GM12878 (cell line): ENCODE measurements at places on chromosomes 7 and 10. TPM values are rescaled to one million over a fixed set of nuclear protein-coding genes. Genes with fewer than 3 reads are reported as not detected.
A peak's percentile ranks its signal among the peaks of the same experiment; 100 is the strongest.

Gene PCDH15
- total RNA-seq, result 0.05 TPM in 1 of 2 replicates, not detected in the other

- DNase-seq, result no peak
These were observed 16.1 kb upstream of the HIBADH start for GRCh38 chr7:27678617-27679260.

DNA sequence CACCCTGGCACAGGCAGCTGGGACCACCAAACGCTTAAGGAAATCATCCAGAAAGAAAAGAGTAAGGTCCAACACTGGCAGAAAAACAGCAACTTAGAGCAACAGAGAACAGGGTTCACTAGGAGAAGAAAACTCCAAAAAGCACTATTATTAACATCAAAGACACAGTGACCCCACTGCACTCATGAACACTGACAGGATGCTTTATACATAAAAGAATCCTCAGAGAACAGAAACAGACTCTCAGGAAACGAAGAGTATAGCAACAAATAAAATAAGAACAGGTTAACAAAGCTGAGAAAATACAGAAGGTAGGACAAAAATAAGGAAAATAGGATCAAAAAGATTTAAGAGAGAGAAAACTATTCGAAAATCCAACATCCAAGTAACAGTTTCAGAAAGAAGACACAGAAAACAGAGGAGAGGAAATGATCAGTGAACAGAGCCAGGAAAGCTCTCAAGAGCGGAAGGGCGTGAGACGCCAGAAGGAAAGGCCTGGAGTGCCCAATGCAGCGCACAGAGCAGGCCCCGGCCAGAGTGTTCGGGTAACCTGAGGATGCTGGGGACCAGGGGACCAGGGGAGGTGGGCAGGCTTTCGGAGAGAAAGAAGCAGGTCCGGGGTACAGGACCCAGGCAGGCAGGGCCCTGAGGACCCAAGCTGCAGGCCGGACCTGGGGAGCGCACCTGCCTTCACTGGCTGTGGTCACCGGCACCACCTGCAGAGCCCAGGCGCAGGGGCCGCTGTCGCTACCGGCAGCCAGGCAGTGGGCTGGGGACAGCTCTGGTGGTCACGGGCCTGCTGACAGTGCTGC, 258.2 kb downstream of the MAD1L1 start:
- no peak for DNase-seq

DNA sequence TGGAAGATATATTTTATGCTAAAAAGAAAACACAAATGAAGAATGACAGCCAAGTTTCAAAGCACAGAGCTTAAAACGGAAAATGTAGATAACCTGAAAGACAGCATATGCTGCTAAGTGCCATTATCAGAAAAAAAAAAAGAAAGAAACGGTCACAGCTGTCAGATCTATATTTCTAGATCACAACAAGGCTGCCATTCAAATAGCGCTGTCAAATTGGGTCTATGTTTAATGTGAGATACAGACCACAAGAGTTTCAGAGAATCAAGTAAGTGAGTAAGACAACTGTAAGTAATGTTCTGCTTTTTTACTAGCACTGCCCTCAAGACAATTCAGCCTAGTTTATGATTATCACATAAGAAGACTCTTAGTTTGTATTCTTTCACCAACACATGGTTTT, 66.1 kb upstream of the RNF148 start:
- DNase-seq, result no peak

DNA sequence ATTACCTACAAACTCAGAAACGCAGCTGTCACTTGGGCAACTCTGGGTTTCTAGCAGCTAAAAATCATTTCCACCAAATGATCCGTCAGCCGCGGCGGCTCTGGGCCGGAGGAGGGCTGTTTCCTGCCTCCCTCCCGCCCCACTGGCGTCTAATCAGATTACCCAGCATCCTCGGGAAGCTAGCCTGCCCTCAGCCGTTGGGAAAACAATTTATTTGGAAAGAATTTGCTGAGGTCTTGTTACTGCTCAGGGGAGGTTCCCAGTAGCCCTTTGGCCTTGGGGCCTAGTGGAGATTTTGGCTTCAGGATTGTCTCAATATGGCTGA, 65.0 kb upstream of the ADGRA1 start:
- no peak for DNase-seq

Gene MMD2
- not detected in 2 replicates for total RNA-seq

Gene ACTL6B
- total RNA-seq, result not detected in 2 replicates

DNA sequence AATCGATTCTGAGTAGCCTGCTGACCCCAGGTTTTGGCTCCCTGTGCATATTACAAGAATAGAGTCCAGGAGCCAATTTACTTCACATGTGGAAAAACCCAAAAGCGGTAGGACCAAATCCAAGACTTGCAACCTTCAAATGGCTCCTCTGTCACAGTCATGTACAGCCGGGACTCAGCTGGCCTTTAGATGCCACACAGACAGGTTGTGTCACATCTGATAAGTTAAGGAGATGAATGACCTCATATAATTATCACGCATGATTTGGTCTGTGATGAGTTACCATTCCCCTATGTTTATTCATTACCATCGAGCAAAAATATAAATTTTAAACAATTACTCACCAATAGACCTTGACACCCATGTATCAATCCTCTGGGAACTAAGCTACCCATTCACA, 14.2 kb downstream of the CACNA2D1 start:
- DNase-seq, result no peak

Gene OR6V1
- total RNA-seq, result not detected in 2 replicates

- DNase-seq, result no peak
These were observed 264.3 kb downstream of the CACNA2D1 start for GRCh38 chr7:82179311-82179710.

Gene GIMAP8
- 5.7 and 6.2 TPM in 2 replicates for total RNA-seq

DNA sequence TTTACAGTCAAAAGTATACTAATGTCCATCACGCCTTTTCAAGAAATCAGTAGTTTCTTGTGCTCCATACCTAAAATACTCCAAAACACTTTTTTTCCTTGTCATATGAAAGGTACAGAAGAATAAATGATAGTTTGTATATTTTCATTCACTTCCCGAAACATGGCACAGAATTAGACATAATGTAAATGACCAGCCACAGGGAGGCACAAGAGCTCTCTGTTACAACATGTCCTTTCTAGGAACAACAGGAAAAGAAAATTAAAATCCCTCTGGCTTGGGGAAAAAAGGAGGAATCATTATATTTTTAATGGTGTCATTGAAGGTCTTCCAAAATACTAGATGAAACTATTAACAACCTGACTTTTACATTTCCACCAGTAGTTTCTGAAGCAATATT, 331.2 kb downstream of the ACTR3B start:
- no peak for DNase-seq

Gene CHST12
- total RNA-seq, result 6.9 and 8.4 TPM in 2 replicates

Gene TMEM26
- not detected in 2 replicates for total RNA-seq

GRCh38 chr7:150992833-150993302, 2.1 kb downstream of the NOS3 start:
- no peak for DNase-seq

DNA sequence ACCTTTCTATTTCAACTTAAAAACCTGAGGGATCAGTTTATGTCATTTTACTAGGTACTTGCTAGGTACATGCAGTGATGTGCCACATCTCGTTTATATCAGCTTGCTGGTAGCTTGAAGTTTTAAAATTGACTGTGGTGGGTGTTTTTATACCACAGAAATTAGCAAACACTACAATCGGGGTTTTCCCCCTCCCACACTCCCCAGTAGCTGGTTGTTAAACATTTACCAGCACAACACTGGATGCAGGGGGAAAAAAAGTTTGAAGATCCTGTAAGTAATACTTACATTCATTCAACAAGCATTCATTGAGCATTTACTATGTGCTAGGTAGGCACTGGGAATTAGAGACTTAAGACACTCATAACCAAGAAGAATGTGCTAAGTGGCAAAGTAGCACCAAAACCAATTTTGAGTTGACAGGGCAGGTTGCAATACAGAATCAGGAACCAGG, 32.6 kb downstream of the USP6NL start:
- peak; percentile 73 for DNase-seq

DNA sequence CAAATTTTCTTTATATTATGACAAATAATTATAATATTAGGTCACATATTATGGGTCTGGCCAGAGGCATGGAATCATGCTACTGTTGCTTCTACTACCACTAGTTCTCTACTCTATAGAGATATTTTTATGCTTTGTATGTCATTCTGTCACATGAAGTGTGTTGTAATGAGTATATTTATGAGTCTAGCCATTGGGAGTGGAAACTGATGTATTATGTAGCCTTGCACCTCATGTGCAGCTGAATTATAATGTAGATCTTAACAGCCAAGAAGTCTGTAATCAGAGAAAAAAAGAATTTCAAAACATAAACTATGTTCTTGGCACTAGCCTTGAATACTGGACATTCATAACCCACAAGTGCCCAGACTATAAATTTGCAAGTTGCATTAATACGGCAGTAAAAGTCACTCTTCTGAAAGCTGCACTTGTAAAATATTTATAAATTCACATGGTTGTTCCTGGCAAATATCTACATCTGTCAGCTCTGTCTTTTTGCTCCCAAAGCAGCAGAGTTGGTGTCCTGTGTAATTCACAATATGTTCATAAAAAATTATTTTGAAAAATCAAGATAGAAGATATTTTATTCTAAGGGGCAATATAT, 48.6 kb upstream of the SKAP2 start:
- DNase-seq, result no peak

Gene STEAP2
- 1.5 and 2.1 TPM in 2 replicates for total RNA-seq

DNA sequence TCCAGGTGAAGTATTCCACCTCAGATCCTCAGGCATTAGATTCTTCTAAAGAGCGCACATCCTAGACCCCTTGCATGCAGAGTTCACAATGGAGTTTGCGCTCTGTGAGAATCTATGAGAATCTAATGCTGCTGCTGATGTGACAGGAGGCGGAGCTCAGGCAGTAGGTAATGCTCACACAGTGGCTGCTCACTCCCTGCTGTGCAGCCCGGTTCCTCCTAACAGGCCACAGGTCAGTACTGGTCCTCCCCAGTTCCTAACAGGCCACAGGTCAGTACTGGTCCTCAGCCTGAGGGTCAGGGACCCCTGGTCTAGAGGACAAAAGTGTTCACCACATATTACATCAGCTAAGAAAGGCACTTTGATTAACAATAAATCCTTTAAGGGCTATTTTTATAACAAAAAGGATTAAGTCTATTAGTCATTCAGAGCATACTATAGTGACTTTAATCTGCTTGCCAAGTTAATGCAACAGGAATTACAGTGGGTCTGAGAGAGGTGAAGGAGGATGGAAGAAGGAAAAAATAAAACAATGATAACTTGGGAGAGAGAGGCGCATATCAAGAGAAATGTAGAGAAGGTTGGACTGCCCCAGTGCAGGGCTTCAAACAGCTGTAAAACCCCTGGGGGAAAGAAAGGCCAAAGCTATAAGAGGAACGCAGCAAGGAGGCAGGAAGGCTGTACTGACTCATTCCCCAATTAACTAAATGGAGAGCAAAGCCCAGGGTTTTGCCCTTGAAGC, 49.2 kb downstream of the CUL2 start:
- no peak for DNase-seq

GRCh38 chr7:103765901-103766300, 223.6 kb downstream of the RELN start:
- no peak for DNase-seq

DNA sequence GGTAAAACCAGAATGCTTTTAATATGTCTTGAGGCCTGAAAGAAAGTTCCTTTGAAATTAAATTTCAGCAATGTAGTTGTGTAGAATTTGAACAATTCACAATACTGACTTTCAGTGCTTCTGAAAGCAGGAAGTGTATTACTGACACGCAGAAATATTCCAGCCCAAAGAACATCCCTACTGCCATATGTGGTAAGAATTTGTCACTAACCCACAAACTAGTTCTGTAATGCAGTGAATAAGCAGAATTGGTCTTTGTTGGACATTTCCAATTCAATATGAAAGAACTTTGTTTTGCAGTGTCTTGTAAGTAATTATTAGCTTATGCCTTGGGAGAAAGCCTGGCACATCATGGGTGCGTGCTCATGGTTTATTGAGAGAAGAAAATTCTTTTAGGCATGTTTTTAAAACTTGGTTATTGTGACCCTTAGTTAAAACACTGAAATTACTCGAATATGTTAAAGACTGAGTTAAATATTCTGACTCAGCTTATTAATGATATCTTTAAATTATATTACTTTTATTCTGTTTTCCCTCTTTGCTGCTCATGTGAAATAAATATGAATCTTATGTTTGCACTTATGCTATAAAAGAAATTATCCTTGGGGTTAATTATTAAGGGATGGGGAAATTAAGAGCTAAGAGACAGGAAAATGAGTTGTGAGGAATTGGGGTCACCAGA, 33.4 kb downstream of the PTPN12 start:
- no peak for DNase-seq

GRCh38 chr10:113517165-113517900, 35.5 kb upstream of the HABP2 start:
- DNase-seq, result no peak

GRCh38 chr10:63128443-63128842, 4.7 kb upstream of the NRBF2 start:
- no peak for DNase-seq

Gene PPIF
- total RNA-seq, result 162 and 180 TPM in 2 replicates

Gene PIP4K2A
- 107 and 110 TPM in 2 replicates for total RNA-seq
